ENCODE measurements at places on chromosomes 3 and 15.

- DNase-seq = no peak
Observed at GRCh38 chr3:197511130-197511529, 44.6 kb downstream of the BDH1 start.

- DNase-seq = no peak
Observed at GRCh38 chr3:69748503-69748902, 9.2 kb downstream of the MITF start.

DNA sequence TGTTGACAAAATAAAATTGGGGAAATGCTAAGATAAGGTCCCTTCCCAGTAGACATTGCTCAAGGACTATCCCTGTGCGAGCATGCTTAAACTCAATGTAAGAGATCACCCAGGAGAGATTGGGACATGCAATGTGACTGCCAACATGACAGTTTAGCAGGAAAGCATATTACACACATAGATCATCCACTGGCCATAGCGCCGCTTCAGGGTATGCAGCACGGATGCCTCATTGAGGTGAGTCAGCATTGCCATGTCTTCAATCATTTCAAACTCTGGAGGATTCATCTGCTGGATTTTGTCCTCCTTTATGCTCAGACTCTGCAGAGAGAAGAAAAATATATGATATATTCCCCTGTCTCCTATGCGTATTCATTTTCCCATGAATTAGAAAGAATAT, 8.9 kb downstream of the MYH15 start:
- DNase-seq = no peak

- no peak for DNase-seq
Observed at GRCh38 chr3:167785790-167786189, 50.3 kb downstream of the SERPINI1 start.

DNA sequence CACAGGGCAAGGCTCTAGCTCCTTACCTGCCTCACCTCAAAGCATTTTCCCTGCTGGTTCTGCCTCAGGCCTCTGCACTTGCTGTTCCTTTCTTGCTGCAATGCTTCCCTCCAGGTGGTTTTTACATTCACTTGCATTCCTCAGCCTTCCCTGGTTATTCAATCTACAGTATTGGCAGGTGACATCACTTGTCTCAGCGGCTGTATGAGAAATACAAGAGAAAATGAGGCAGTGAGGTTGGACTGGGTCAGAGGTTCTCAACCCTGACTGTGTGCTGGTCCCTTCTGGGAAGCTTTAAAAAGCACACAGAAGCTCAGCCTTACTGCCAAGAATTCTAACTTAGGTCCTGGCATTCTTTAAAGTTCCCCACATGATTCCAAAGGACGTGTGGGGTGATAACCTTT, 26.7 kb downstream of the SIAH2 start:
- peak; percentile 56 for DNase-seq

- no peak for DNase-seq
Observed at GRCh38 chr15:41804361-41804760, 23.5 kb upstream of the JMJD7 start.

DNA sequence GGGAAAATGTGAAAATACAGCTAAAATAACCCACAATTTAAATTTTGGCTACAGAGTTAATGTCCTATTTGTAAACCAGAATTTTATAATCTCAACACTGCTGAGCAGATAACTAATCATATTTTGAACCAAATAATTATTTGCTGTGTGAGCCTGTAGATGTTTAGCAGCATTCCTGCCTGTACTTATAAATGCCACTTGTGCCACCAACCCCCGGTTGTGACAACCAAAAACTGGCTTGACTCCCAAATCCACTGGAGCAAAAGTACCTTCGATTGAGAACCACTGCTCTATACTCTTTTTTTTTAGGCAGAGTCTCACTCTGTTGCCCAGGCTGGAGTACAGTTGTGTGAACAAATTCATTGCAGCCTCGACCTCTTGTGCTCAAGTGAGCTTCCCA, 78.5 kb downstream of the CNTN6 start:
- no peak for DNase-seq

- DNase-seq = no peak
Observed at GRCh38 chr3:48587686-48588085, 7.4 kb downstream of the COL7A1 start.

- no peak for DNase-seq
Observed at GRCh38 chr3:127237835-127238234, 44.9 kb downstream of the PRR23E start.

- no peak for DNase-seq
Observed at GRCh38 chr3:105653166-105653565, 215.6 kb downstream of the CBLB start.

DNA sequence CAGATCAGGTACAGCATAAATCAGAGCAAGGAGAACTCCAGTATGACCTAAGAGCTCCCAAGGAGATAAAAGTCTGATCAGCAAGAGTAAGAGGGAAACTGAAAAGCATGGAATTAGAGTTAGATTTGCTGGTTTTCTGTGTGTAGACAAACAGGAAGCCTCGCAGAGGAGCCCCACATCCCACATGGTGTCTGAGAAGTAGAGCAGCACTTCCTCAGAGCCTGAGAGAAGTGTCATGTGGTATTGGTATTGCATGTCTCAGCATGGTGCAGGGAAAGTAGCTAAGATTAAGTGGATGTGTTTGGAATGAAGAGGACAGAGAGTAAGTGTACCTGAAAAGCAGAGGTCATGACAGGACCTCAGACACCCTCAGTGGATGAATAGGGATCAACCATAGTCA, 175.4 kb upstream of the GBE1 start:
- no peak for DNase-seq

- no peak for DNase-seq
Observed at GRCh38 chr15:79067072-79067833, 23.3 kb downstream of the RASGRF1 start.

DNA sequence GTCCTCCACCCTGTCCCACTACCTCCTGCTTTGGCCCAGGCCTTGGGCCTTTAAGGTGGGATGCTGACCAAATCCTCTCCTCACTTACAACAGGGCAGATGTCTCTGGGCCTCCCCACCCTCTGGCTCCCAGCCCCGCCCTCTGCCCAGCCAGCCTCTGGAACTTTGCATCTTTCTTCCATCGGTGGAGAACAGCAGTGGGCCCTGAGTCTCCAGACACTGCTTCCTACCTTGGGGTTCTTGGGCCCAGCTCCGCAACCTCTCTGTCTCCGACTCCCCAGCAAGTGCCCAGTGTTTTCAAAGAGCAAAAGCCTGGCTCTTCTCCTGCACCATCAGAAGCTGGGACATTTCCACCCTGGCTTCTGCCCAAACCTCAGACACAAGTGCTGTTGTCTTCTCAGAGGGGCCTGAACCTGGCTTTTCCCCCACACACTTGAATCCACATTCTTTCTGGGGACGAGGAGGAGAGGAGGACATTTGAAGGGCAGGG, 33.1 kb downstream of the MRAS start:
- DNase-seq = no peak

- DNase-seq = no peak
Observed at GRCh38 chr3:133925960-133926735, 30.5 kb upstream of the RAB6B start.

- no peak for DNase-seq
Observed at GRCh38 chr3:37498126-37499039, 324.0 kb upstream of the LRRFIP2 start.

- no peak for DNase-seq
Observed at GRCh38 chr15:87661454-87662355, 594.8 kb downstream of the NTRK3 start.

- DNase-seq = no peak
Observed at GRCh38 chr3:107045791-107046190, 331.4 kb upstream of the CCDC54 start.

GRCh38 chr3:49120096-49120437, 556 bp downstream of the USP19 start:
- DNase-seq = no peak

DNA sequence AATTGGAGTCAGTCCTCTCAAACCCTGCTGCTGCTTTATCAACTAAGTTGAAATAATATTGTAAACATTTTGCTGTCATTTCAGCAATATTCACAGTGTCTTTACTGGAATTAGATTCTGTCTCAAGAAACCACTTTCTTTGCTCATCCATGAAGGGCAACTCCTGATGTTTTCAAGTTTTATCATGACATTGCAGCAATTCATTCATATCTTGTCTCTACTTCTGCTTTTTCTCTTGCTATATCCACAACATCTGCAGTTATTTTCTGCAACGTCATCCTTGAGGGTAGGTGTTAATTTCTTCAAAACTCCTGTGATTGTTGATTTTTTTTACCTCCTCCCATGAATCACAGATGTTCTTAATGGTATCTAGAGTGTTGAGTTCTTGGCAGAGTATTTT, 181.6 kb downstream of the EPHA6 start:
- no peak for DNase-seq

GRCh38 chr3:136885357-136886213, 23.6 kb downstream of the NCK1 start:
- no peak for DNase-seq

DNA sequence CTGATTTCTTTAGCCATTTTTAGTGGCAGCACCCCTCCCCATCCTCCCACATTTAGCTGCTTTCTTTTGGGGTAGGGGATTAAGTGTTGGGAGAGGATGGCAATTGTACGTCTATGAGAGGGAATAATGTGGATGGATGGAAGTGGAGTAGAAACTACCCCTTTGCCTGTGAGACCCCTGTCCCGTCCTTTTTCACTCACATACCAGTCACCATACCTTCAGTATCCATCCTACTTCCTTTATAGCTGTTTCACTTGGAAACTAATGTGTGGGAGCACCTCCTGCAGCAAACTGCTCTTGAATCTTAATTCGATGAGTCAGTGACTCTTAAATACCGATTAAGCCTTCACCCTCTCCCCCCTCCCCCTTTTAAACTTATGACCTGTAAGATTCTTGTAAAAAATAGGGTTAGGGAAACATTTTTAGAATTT, 730 bp downstream of the SPRED1 start:
- no peak for DNase-seq

GRCh38 chr3:150594150-150594549, 9.0 kb upstream of the SELENOT start:
- DNase-seq = no peak

- DNase-seq = peak; percentile 38
Observed at GRCh38 chr15:29139540-29140459, 129.8 kb downstream of the NSMCE3 start.

- no peak for DNase-seq
Observed at GRCh38 chr3:158728851-158729250, 3.4 kb downstream of the RARRES1 start.

DNA sequence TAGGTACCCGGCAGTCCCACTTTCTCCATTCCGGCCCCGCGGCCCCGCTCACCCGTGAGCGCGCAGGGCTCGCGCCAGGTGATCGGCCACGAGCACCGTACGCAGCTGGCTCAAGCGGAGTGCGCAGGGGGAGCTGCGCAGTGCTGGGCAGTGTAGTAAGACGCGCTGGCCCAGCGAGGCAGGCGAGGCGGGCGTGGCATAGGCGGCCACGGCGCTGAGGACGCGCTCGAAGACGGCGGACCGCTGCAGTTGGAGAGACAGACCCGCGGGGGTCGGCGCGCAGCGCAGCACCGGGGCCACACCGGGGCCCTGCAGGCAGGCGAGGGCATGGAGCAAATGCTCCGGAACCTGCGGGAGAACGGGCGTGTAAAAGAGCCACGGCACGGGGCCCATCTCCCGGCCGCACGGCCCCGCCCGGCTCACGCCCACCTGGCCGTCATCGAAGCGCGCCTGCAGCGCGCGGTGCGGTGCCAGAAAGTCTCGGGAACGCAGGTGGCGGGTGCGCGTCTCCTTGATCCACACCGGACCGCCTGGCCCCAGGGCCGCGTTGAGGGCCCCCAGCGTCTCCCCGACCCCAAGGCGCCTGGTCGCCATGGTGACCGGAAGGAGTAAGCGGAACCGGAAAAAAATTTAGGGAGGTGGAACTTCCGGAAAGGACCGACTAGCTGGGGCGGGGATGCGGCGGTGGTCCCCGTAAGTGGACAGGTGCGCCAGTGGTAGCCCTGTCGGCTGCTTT, at the start of gene DALRD3:
TSS of gene DALRD3 (minus strand) at position 610 of the 736 bp plus-strand sequence. CDS start at position 594, 16 bp downstream.
- DNase-seq = no peak

- DNase-seq = no peak
Observed at GRCh38 chr3:178434206-178434805, 101.9 kb upstream of the KCNMB2 start.

DNA sequence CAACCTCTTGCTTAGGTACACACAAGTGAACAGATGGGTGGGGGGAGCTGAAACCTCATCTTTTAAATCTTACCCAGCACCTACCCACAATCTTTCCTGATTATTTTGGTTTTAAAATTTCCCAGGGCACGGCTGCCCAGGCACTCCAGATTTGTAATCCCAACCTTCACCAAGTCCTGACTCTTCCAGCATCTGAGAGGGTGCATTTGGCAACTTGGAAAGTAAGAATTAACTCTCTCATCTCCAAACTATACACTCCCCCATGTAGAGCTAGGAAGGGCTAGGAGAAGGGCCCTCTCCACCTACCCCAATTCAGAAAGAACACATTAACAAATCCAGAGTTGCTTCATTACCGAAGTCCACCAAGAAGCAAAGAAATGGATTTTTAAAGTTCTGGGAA, 41.7 kb upstream of the PRICKLE2 start:
- DNase-seq = no peak

DNA sequence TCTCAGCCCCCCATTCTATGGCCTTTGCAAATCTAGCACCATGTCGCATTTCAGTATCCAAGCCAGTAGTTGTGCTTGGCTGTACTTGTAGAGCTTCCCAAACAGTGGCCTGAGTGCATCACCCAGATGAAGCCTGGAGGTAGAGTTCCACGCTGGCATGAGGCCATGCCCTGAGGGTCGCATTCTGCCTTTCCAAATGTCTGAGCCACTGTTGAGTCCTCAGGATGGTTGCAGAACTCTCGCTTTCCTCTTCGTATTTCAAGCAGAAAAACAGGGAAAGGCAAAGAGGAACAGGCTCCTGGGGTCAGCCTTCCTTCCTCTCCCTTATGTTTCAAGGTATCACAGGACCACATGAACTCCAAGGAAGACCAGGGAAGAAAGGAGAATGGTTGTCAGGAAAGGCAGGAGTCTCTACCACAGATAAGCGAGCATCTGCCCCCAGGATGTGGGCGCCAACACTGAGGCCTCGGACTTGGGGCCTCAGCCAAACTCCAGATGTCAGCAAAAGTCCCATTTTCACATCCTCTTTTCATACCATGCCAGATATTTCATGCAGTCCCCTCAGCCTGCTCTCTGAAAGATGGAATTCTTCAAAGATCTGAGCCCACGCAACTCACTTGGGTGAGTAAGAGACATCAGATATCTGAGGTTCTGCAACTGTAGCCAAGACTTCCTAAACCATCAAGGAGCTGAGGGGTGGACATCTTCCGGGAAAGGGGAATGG, 19.4 kb upstream of the PRR20G start:
- DNase-seq = no peak

DNA sequence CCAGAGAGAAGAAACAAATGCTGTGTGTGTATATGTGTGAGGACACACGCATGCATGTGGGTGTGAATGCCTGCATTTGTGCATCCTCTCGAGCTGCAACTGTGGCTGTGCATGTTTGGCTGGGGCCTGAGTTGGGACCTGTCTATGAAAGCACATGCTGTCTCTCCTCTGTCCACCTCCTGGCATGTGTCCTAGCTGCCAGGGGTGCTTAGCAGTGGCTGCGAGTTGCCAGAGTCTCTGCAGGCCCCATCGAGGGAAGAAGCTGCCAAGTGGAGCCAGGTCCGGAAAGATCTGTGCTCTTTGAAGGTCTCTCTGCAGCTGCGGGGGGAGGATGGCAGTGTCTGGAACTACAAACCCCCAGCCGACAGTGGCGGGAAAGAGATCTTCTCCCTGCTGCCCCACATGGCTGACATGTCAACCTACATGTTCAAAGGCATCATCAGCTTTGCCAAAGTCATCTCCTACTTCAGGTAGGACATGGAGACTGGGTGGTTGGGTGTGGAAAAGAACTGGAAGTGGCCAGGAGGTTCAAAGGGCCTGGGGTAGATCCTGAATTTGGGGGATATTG, 30.7 kb downstream of the NR1I2 start:
- no peak for DNase-seq

GRCh38 chr3:42979044-42979972, at the start of gene GASK1A:
Gene GASK1A, plus strand, starts transcription at chr3:42979311. Its CDS starts 332 bp downstream, at chr3:42979643.
- DNase-seq = no peak
